T47D (cell line): ENCODE measurements at places on chromosomes 12 and 14.

DNA sequence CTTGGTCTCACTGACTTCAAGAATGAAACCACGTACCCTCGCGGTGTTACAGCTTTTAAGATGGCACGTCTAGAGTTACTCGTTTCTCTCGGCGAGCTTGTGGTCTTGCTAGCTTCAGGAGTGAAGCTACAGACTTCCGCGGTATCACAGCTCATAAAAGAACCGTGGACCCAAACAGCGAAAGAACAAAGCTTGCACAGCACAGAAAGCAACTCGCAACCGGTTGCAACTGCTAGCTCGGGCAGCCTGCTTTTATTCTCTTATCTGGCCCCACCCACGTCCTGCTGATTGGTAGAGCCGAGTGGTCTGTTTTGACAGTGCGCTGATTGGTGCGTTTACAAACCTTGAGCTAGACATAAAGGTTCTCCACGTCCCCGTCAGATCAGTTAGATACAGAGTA, 4.2 kb upstream of the CLEC4C start:
- no peak for DNase-seq

DNA sequence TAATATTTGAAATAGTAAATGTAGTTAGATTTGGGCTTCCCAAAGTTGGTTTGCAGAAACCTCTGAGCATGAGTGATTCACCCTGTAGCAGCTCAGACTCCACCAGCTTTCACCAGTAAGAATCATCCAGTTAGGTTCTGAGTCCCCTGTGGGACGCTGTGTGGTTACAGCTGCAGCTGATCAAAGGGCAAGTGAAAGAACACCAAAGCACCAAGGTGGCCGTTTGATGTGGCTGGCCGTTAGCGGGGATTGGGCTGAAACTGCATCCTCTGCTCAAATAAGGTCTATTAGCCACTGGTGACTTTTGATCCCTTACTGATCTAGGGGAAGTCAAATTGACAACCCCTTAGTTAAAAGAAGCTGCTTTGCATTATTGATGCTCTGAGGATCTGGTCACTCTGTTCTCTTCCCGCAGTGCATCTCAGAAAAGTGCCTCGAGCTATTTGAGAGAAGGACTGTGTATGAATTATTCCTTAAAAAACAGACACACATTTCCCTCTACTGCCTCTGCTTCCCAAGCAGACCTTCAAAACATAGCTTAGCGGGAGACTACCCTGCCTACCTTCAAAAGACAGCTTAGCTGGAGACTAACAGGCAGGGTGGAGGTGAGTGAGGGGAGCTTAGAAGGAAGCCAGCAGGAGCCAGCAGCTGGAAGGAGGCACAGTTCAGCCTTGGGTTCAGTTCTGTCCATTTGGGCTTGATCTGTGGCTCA, 3.7 kb downstream of the ABHD12B start:
- DNase-seq = no peak

- no peak for DNase-seq
Measured at GRCh38 chr12:67280088-67280487, 10.9 kb downstream of the CAND1 start.

DNA sequence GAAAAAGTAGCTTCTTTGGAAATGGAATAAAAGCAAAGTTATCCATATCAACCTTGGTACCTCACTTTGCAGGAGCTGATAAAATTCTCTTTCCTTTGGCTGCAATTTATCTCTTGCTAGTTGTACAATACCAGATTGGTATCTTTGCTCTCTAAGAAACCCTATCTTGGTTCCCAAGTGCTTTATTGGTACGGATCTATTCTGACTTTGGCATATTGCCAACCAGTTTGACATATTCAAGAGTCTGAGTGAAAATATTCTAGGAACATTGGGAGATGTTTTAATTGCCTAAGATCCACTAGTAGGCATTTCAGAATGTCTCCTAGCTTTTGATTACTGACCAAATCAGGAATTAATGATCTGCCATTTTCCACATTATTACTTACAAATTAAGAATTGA, 167.2 kb upstream of the ATP2B1 start:
- DNase-seq = no peak

DNA sequence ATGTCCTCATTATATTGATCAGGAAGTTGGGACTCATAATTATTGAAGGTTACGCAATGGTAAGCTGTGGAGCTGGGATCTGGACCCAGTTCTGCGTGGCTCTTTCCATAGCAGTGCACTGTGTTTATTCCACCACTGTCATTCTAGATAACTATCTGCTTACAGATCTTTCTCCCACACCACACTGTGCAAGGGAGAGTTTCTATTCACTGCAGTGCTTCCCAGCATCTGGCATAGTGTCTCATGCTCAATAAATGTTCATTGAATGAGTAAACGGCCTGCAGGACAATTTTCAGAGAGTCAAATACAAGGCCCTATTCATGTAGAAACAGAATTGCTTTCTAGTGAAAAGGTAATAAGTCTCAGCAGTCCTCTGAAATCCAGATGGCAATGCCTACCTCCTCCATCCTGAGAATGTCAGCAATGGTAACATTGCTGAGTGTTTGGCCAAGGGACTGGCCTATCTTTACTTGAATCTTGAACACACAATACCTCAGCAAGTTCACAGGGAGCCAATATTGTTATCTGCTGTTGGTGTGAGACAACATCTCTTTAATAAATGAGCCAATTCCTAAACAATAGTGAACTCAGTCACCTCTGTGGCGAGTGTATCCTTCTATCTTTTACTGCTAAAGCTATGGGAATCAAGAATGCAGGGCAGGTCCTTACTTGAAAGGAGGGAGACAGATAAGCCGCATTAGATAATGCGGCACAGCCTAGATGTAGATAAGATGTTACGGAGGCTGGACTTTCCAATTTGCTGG, 332.4 kb upstream of the PRICKLE1 start:
- DNase-seq = peak; percentile 17

GRCh38 chr14:68795597-68796417, 2.9 kb upstream of the ZFP36L1 start:
- DNase-seq = peak; percentile 93

DNA sequence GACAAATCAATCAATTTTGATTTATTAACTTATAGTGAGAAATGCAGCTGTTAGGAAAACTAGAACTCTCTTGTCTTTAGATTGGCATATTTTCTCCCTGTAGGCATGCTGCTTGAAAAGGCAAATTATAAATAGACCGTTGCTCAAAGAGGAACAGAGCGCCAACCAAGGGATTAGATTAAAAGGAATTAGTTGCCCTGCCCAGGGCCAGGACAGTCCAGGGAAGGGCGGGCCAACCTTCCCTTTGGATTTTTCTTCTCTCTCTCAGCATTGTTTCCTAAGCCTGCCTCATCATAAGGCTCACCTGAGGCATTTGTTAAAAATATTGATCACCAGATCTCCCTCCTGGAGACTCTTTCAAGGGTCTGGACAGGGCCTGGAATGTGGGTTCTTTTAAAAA, 8.6 kb downstream of the CIPC start:
- no peak for DNase-seq

DNA sequence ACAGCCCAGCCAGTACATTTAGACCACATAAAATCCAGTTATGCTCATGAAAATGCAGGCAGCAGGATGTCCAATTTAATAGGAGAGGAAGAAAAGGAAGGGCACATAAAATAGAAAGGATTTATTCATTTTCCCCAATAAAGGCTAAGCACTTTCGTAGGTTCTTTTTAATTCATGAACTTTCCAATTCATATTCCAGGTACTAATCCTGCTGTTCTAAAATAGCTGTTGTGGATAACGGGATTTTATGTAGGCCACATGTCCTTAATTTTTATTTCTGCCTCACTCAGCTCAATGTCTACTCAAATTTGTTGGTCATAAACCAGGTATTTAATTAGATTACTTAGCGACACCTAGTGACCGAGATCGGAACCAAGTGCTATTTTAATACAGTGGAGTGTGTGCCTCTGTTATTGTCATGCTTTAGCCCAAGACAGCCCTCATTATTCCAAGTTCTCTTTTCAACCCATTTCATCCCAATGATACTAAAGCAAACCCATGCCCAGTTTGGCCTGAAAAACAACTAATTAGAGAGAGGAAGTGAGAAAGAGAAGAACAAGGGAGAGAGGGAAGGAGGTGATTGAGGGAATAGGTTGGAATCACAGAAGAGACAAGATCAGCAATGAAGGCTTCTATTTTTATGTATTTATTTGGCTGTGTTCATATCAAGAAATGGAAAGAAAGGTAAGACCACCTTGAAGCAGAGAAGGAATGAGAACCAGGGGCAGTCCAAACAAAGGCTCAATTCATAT, 45.9 kb upstream of the IFNG-AS1 start:
- peak; percentile 82 for DNase-seq

DNA sequence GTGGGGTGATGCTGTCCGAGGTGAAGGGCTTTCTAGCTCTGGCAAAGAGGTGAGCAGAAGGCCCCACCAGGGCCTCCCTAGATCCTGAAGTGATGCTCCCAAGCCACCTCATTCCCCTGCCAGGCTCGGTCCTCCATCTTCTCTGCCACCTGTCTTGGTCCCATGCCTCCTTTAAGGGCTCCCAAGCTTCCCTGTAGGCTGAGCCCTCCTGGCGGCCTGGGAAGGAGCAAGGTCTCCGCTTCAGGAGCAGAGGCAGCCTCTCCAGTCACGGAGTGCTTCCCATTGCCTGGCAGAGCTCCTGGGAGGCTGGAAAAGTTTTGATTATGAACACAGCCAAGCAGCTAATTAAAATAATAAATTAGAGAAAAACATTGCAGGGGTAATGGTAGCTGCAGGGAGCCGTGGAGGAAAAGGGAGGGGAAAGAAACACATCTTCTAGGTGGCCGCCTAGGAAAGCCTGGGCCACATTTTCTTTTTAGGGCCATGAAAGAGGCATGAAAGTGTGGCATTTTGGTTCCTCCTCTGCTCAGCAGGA, 160.0 kb upstream of the PRMT8 start:
- DNase-seq = no peak

- DNase-seq = no peak
Measured at GRCh38 chr12:92062539-92063493, 82.8 kb downstream of the BTG1 start.

DNA sequence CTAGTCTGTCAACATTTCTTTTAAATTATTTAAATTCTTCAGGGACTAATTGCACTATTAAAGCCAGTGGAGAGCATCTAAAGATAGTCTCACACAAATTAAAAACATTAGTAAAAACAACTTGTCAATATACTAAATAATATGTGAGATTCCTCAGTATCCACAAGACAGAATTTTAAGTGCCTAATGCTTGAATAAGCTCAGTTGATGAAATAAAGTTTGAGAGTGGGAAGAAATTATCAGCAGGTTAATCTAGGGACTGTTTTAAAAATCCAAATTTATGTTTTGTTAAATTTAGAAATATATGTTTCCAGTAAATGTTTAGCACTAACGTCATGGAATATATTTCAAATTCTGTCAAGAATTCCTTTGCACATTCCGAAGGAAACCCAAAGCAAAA, 105.2 kb downstream of the SLC41A2 start:
- no peak for DNase-seq

DNA sequence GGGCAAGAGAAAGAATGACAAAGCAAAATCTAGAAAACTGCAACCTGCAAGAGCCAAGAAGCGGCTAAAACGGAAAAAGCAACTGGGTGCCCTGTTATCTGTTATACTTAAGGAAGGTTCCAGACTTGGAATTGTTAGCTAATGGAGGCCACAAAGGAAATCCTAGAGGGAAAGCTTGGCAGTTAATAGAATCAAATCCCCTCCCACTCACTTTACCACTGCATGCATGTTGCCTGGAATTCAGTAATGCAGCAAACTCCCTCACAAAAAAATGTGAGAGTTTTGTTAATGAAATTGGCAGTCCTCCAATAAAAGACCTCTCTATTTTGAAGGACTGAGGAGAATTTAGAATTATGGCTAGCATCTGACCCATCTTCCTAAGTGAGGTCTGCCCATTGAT, 164.2 kb upstream of the SOX5 start:
- no peak for DNase-seq

DNA sequence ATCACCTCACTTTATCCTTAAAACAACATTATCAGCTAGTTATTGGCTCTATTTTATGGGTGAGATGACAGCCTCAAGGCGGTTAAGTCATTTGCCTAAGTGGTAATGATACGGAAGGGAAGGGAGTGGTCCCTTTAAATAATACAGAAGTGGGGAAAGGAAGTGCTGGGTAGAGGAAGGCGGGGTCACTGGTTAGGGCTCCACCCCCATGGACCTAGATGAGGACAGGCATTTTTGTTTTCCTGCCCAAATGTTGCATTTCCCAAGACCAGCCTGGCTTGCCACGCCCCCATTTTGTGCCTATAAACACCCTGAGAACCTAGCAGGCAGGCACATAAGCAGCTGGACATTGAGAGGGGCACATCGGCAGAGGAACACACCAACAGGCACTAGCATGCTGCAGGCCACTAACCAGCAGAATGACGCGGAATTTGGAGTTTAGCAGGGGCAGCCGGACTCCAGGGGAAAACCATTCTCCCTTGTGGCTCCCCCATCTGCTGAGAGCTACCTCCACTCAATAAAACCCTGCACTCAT, 100.9 kb downstream of the EPS8 start:
- no peak for DNase-seq

GRCh38 chr14:93935213-93935612, 8.1 kb downstream of the FAM181A start:
- DNase-seq = no peak

- DNase-seq = no peak
Measured at GRCh38 chr14:54909817-54910558, 7.4 kb upstream of the GCH1 start.

DNA sequence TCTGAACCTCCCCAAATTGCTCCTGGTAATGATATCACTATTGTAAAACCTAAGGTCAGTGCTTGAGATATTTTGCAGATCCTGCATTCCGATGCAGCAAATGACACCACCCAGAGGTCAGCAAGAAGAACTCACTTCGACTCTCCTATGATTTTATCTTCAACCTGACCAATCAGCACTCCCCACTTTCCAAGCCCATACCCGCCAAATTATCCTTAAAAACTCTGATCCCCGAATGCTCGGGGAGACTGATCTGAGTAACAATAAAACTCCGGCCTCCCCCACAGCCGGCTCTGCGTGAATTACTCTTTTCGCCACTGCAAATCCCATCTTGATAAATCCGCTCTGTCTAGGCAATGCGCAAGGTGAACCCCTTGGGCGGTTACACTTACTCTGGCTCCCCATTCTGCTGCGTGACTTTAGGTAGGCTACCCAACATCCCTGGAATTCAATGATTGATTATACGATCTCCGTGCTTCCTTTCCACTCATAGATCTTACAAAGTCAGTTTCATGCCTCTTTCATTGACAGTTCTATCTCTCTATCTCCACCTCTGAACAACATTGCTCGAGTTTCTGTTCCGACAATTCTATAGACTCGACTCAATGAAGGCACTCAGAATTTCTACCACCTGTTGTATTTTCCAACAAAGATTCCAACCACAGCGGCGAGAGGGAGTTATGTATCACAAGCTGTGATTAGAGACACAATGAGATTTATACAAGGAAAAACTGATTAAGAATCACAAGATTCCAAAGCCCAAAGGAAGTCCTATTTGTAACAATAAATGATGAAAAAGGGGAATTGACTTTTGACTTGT, 939 bp downstream of the NPC2 start:
- DNase-seq = no peak

DNA sequence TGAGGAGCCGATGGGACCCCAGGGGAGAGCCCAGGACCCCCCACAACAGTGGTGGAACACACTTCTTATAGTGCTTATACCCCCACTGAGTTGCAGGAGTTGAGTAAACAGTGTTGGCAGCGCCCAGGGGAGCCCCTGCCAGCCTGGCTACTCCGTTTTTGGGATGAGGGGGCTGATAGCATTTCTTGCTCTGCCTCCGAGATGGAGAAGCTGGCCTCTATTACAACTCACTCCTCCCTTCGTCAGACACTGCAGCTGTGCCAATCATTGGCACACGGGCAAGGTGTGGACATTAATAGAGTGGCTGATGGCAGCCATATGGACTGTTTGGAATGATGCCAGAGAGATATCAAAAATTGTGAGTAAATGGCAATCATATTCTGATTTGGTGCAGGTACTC, 94.9 kb upstream of the TMPO start:
- no peak for DNase-seq

- no peak for DNase-seq
Measured at GRCh38 chr14:100857923-100858837, 32.3 kb downstream of the MEG3 start.
